ENCODE measurements at places on chromosomes 16 and 17.

GRCh38 chr17:7444682-7445618 lies at the start of gene CHRNB1:
CHRNB1 (plus strand) TSS chr17:7445061; CDS start chr17:7445128, 67 bp downstream.
- peak; percentile 26 for DNase-seq

DNA sequence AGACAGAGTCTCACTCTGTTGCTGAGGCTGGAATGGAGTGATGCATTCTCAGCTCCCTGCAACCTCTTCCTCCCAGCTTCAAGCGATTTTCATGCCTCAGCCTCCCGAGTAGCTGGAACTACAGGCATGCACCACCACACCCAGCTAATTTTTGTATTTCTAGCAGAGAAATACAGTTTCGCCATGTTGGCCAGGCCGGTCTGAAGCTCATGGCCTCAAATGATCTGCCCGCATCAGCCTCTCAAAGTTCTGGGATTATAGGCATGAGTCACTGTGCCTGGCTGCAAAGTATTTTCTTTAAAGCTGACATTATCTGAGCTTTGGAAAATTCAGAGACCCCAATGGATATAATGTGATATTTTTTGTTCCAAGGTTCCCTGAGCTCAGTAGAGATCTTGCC lies 31.1 kb upstream of the SLC6A2 start:
- no peak for DNase-seq

GRCh38 chr17:77212081-77212832 lies 71.5 kb downstream of the SEC14L1 start:
- no peak for DNase-seq

- no peak for DNase-seq
Measured at GRCh38 chr17:35641032-35641431, 53.9 kb downstream of the AP2B1 start.

GRCh38 chr16:53561101-53561888 lies 58.3 kb upstream of the AKTIP start:
- no peak for DNase-seq

DNA sequence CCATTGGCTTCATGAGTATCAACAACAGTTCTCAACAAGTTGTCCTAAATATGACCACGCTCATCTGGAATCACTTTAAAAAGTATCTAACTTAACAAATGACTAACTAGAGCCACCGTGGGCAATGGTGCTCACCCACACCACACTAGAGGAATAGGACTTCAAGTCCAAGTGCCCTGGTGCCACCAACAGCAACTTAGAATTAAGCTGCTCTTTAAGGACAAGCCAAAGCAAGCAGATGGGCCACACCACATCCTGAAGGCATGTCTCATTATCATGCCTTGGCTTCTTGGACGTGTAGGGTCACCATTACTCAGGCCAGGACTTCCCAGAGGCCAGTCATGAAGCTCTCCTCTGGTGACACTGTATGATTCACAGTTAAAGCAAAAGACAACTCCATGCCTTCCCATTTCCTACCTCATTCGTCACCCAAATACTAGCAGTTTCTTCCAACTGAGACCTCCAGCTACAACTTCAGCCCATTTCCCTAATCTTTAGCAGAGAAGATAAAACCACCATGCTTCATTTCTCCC lies 9.4 kb upstream of the SLC6A4 start:
- no peak for DNase-seq

DNA sequence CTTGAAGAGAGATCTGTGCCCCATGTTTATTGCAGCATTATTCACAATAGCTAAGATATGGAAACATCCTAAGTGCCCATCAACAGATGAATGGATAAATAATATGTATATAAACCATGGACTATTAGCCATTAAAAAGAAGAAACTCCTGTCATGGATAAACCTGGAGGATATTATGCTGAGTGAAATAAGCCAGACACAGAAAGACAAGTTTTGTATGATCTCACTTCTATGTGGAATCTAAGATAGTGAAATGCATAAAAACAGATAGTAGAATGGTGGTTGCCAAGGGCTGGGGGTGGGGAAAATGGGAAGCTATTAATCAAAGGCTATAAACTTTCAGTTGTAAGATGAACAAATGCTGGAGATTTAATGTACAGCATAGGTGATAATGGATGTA lies 19.9 kb upstream of the HEATR6 start:
- DNase-seq: no peak

GRCh38 chr16:30395992-30396585 lies 869 bp downstream of the ZNF48 start:
- DNase-seq: no peak

- no peak for DNase-seq
Measured at GRCh38 chr16:53207810-53208752, 153.3 kb downstream of the CHD9 start.

GRCh38 chr16:19118938-19119431 lies 5.2 kb downstream of the ITPRIPL2 start:
- peak; percentile 77 for DNase-seq

DNA sequence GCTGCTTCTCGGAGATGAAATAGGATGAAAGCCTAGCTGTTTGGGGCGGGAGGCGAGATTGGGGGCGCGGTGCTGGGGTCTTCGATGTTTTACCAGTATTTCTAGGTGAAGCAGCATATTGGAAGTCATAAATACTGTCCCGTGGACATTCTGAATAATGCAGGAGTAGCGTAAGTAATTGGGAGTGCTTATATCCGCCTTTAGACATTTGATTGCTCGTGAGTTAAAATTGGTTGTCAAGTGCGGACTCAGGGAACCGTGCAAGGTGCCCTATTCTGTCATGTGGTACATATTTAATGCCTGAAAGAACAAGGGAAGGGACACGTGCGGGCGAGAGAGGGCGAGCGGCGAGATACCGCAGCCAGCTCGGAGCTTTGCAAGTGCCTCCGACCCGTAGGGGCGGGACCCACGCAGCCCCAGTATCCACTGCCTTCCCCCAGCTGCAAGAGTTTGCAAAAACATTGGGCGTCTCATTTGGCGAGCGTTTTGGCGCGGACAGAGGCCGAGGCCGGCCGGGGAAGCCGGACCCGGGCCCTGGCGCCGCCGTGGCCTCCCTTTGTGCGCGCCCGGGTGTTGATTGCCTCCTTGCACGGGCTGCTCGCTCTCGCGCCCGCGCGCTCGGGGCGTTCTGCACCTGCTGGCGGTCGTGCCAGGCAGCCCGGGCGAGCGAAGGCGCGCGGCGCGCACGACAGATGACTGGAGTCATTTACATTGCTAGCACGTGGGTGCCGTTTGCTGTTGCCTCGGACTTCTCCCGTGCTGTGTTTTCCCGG lies 849.8 kb upstream of the RBFOX1 start:
- no peak for DNase-seq

DNA sequence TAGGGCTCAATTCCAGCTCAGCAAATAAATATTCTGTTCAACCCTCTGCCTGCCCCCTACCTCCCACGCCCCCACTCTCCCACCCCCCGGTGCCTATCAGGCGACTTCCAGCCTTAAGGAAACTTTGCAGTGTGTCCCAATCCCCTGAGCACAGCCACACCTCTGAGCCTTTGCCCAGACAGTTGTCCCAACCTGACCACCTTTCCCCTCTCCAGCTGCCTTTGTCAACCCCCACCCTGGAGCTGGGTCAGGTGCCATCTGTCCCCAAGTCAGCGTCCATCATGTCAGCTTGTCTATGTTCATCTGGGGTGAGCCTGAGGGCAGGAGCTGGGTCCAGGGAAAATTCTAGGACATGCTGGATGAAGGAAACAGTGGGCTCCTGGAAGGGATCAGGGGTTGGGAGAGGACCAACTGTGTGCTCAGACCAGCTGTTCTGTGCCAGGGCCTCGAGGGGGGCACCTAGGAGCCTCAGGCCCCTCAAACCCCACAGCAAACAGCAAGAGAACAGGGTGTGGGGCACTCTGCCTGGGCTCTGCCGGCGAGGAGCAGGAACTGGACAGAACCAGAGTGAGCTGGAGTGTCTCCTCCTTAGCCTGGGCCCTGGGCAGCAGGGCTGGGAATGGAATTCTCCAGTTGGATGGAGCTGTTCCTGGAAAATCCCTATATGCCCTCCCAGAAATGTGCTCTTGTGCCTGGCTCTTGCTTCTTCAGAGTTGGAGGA lies 17.8 kb downstream of the CDH16 start:
- DNase-seq: no peak

- DNase-seq: no peak
Measured at GRCh38 chr16:8676160-8676547, 1.7 kb downstream of the ABAT start.

- no peak for DNase-seq
Measured at GRCh38 chr17:73174126-73174525, 9.3 kb downstream of the SSTR2 start.
